DMS153 (cell line): ENCODE measurements at places on chromosomes 7 and 10.
A peak's percentile ranks its signal among the peaks of the same experiment; 100 is the strongest.

GRCh38 chr7:24601600-24601999 is 28.3 kb downstream of the PALS2 start:
- DNase-seq = no peak

- DNase-seq = no peak
Measured at GRCh38 chr10:52940921-52941320, 168.3 kb upstream of the MBL2 start.

DNA sequence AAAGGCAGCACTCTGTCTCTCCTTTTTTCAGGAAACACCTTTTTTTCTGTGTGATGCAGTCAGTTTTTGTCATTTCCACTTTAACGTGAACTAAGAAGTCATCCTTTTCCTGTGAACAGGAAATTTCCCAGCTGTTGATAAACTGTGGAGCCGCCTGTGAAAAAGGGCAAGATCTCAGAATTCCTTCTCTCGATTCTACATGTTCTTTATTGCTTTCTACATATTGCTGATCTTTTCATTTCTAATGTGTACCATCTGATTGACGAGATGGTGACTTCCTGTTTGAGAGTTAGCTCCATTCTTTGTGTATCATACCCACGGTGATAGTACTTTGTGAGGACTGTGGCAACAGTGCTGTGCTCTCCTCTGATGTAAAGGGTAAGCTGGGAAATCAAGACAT is 50.4 kb downstream of the ADD3 start:
- DNase-seq = peak; percentile 7

GRCh38 chr10:16944402-16944801 is 127.2 kb upstream of the RSU1 start:
- no peak for DNase-seq

DNA sequence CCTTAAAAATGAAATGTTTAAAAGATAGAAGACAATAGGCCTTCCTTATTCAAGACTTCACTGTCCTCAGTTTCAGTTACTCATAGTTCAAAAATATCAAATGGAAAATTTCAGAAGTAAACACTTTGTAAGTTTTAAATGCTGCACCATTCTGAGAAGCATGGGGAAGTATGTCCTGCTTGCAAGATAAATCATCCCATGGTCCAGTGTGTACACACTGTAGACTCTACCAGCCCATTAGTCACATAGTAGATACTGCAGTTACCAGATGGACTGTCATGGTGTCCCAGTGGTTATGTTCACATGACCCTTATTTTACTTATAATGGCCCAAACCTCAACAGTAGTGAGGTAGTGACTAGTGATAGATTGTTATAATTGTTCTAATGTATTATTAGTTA is 69.5 kb downstream of the PTPN12 start:
- no peak for DNase-seq

DNA sequence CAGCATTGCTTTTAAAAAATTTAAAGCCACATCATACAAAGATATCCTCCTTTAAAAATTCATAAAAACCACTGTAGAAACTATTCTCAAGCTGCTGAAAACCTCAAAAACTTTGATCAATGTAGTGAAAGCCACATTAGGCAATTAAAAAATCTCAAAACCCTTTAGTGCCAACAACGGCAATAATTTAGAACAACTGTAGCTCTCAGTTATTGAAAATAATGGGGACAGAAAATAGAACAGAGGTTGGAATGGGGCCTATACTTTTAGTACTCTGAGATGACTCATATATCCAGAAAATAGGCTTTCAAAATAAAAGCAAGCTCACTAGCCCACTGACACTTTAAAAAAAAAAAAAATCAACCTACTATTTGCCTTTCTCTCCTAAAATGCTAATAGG is 87.5 kb downstream of the GSAP start:
- no peak for DNase-seq

DNA sequence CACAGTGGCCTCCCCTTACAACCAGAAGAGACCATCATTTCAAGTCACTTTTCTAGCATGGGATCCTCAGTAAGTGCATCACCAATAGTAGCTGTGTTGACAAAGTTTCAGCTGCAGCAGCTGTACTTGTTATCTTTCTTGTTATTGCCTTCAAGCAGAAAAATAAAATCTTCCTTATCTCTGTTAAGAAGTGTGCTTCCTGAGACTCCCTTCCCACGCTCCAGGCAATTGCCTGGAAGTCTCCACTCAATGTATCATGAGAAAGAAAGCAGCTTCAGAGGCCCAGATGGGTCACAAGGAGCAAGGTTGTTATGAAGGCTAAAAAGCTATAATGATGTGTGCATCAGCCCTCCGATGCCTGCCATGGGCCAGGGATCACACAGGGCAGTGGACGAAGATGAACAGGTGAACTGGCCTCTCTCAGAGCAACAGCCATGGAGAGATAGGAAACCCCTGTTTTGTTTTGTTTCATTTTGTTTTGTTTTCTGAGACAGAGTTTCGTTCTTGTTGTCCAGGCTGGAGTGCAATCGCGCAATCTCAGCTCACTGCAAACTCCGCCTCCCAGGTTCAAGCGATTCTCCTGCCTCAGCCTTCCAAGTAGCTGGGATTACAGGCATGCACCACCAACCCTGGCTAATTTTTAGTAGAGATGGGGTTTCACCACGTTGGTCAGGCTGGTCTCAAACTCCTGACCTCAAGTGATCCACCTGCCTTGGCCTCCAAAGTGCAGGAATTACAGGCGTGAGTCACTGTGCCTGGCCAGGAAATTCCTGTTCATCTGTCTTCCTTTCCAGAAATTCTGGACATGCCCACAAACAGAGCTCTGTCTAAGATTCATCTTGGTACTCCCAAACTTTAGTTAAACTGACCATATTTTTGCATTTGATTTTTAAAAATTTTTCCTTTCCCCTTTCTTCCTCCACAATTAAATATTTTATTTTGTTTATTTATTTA is 340.5 kb downstream of the TNS3 start:
- no peak for DNase-seq
